ENCODE measurements at places on chromosomes 5 and 9.
A peak's percentile ranks its signal among the peaks of the same experiment; 100 is the strongest.

- no peak for DNase-seq
These were observed 102.5 kb downstream of the CAMSAP1 start for GRCh38 chr9:135804581-135805421.

DNA sequence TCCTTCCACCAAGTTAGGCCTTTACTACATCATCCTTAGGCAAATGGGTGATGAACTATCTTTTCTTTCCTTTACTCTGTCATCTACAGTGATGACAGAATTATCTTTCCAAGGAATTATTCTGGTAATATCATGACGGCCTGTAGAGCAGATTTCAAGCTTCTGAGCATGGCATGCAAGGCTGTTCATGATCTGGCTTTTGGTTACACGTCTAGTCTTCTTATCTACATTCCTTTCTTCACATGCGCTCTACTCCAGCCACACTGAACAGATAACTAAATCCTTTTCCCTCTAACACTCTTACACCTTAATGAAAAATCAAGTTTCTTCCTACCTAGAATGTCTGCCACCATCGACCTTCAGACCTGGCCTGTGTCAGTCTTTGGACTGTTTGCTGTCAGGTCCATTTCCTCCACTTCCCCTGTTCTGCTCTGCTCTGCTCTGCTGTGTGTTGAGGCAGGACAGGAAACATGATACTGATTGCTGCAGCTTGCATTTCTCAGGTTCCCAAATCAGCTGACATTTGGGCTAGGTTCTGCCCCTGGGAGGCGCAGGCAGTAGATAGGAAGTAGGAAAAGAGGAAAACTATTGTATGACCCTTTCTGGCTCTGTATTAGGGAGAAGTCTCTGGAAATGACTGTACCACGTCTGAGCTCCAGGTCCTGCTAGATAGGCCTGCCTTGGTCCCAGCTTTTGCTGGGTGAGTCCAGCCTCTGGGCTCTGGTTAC, 4.2 kb downstream of the SCGB3A2 start:
- DNase-seq, result no peak

GRCh38 chr9:71647094-71647591, 121.2 kb downstream of the CEMIP2 start:
- DNase-seq, result peak; percentile 34

GRCh38 chr9:13587571-13587970, 308.1 kb upstream of the MPDZ start:
- no peak for DNase-seq

DNA sequence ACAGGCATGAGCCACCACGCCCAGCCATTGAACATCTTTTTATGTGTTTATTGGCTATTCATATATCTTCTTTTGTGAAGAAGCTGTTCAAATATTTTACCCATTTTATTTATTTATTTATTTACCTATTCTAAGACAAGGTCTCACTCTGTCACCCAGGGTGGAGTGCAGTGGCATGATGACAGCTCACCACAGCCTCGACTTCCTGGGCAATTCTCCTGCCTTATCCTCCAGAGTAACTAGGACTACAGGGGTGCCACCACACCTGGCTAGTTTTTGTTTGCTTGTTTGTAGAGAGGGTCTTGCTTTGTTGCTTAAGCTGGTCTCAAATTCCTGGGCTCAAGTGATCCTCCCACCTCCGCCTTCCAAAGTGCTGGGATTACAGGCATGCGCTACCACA, 33.5 kb downstream of the NAIF1 start:
- no peak for DNase-seq

- no peak for DNase-seq
These were observed 376.0 kb downstream of the LRRC70 start for GRCh38 chr5:62954578-62954977.

DNA sequence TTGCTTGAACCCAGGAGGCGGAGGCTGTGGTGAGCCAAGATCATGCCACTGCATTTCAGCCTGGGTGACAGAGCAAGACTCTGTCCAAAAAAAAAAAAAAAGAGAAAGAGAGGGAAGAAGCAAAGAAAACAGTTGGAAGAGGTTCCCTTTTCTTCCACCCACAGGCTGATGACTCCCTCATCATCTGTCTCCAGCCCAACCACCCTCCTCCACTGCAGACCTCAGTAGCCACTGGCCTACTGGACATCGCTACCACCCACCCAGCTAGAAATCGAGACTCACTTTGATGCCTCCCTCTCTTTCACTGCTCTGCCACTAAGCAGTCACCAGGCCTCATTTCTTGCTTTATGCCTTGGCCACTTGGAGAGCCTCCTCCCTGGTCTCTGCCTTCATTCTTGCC, 71.2 kb downstream of the NIPSNAP3B start:
- no peak for DNase-seq

DNA sequence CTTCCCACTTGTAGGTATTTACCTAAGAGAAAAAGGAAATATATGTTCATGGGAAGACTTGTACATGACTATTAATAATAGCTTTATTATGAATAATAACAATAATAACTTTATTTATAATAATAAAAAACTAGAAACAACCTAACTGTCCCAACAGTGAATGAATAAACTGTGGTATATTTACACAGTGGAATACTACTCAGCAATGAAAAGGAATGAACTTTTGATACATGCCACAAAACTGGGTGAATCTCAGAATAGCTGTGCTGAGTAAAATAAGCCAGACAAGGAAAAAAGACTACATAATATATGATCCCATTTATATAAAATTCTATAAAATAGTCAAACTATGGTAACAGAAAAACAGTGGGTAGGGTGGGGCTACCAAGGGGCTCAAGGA, 88.7 kb downstream of the SCAMP1 start:
- no peak for DNase-seq

GRCh38 chr5:72955768-72956323, at the start of gene FCHO2:
Gene FCHO2, plus strand, starts transcription at chr5:72956041. Its CDS starts 56 bp downstream, at chr5:72956097.
- DNase-seq, result peak; percentile 96

- no peak for DNase-seq
These were observed 17.0 kb upstream of the FIBCD1 start for GRCh38 chr9:130955947-130956621.

GRCh38 chr5:1703352-1704050, 96.1 kb downstream of the MRPL36 start:
- no peak for DNase-seq

- DNase-seq, result no peak
These were observed 487.8 kb upstream of the NUDT12 start for GRCh38 chr5:104050436-104050835.

DNA sequence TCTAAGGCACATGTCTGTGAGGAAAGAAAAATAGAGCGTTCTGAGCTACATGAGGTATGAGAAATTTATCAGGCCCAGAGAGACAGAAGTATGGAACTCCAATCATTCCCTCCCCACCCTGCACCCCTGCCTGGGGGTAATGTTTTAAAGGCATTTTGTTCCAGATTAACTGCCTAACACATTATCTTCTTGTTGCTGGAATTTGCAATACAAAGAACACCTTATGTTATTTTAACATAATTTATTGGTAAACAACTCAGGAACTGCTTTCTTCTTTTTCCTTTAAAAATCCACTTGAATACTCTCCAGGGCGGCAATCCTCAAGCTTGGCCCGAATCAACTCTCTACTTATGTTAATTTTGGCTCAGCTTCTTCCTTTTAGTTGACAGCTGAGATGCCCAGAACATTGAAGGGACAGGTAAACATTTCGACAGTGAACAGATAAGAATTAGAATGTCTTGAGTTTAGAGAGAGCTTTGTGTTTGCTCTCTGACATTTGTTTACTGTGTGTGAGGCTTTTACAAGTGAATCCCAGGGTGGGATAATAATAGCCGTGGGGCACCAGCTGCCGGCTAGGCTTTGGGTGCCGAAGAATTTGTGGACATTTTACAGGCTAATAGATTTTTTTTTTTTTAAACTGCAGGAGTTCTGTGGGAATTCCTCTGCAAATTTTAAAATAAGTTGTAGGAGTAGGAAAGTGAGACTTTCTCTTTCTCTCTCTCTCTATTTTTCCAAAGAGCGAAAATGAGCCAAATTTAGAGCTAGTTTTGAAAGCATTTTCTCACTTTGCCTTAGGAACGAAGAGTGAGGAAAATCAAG, 96.4 kb upstream of the TAF11L2 start:
- no peak for DNase-seq

DNA sequence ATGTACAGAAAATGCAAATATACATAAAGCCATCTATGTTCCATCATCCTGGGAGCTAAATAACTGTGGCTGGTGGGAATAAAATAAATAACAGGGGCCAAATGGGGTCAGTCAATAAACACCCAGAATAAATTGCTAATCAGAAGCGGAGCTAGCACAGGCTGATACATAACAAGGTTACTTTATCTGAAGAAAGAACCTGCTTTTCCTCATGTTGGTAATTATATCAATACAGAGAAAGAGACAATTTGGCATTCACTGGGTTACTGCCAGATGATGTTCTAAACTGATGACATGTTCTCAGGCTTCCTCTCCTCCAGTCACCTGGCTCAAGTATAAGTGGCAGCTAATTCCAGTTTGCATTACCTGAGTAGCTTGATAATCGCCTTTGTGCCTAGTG, 144.9 kb upstream of the CD180 start:
- no peak for DNase-seq

- DNase-seq, result no peak
These were observed 24.8 kb downstream of the SMC2 start for GRCh38 chr9:104118916-104119315.

DNA sequence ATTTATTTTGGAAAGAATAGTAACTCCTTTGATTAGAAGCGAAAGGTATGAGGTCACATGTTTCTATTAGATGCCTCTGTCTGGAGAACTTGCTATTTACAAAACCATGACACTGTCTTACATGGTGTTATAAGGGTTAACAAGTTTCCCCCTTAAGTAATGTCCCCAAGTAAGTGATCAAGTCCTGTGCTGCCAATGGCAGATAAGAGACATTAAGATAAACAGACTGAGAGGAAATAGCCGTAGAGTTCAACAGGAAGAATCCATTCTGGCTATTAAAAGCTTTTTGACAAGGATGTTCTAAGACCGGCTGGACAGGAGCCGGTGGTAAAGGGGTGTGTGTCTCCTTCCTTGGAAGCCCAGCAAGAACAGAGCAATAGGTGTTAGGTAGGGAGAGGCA, 257.5 kb downstream of the GADD45G start:
- DNase-seq, result no peak

DNA sequence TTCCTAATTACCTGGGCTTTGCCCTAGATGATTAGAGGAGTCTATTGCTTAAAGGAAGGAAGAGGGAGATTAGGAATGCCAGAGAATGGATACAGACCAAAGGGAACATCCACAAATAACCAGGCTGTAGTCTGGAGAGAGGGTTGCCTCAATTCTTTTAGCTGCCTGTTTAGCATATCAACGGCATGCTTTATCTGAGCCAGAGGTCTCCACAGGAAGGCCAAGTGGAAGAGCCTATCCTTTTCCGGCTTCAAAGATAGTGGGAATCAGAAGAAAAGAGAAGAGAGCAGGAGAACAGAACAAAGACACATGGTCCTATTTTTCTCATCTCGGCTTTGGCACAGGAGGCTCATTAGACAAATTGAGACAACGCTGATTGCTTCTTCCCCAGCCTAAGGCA, 142.4 kb downstream of the NMUR2 start:
- no peak for DNase-seq

- no peak for DNase-seq
These were observed 228.6 kb downstream of the NR3C1 start for GRCh38 chr5:143174714-143175398.

DNA sequence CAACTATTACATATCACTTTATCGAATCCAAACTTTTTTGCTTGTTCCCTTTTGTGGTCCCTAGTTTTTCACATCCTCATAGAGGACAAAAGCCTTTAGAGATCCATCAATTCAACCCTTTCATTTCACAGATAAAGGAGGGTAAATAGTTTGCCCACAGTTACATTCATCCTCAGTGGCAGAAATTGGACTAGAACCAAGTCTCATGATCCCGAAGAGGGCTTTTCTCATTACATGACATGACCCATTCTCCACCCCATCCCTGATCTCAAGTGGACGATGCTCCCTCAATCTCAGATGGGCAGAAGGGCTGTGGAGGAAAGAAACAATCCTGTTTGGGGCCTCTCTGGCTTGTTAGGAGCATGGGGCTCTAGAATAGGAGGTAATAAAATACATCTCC, 23.1 kb downstream of the TICAM2 start:
- no peak for DNase-seq

DNA sequence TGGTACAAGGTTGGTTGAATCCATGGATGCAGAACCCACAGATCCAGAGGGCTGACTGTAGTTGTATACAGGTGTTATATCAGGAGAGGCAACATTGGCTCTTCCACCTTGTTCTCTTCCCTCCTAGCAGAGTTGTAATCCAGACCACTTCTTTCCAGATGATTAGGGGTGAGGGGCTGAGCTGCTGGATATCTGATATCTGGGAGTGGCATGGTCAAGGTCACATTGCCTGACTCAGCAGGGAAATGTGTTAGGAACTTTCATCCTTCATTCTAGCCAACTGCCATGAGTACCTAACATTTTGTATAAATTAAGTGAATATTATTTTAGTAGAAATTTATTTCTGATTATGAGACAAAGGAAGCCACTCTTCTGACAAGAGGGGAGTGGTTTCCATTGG, 7.3 kb downstream of the DAPK1 start:
- DNase-seq, result no peak

- DNase-seq, result no peak
These were observed 3.9 kb downstream of the RGS14 start for GRCh38 chr5:177361418-177362291.

- peak; percentile 65 for DNase-seq
These were observed 74.2 kb downstream of the NTNG2 start for GRCh38 chr9:132235894-132236661.

- no peak for DNase-seq
These were observed 142.0 kb downstream of the FAM114A2 start for GRCh38 chr5:153896701-153897100.

- no peak for DNase-seq
These were observed 100.2 kb downstream of the ADAMTS2 start for GRCh38 chr5:179245031-179245430.

GRCh38 chr9:127264462-127265219, at the start of gene GARNL3:
Gene GARNL3, plus strand, starts transcription at chr9:127264774. Its CDS starts 104 bp downstream, at chr9:127264878.
- no peak for DNase-seq

DNA sequence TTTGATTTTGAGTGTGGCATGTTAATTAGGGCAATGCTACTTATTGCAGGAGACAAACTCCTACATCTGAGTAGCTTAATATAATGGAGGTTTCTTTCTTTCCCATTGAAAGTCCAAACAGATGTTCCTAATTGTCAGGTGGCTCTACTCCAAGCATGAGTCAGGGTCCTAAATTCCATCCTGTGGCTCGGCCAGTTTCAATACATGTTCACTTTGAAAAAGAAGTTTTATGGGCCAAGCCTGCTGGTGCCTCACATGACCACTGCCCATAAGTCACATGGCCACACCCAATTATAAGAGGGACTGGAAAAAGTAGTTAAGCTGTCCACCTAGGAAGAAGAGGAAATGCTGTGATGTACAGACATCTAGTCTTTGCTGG, 170.4 kb downstream of the ARRDC3 start:
- no peak for DNase-seq
